Activated T-cell treated with anti-CD3 and anti-CD28 coated beads, Interleukin-2, amount 50 U/mL, for 48 hours (primary cell): ENCODE measurements at places on chromosomes 13 and 19.

DNA sequence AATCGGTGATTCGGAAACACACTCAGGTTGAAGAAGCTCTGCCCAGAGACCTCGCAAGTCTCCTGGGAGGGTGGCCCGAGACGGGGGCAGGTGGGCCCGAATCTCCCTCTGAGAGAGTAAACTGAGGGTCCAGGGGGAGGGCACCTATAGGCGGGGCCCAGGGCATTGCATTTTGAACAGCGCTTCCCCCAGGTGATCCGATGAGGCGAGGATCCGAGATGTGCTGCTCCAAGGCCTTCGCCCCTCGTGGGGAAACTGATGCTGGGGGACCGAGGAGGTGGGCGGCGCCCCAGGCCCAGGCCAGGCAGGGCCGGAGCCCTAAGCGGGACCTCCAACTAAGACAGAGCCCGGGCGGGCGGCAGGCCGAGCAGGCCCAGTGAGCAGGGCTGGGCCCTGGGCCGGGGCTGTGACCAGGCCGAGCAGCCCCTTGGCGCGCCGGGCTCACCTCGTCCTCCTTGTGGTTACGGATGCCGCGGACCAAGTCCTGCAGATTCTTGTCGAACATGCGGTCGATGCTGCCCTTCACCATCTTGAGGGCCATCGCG is 500 bp downstream of the AP3D1 start:
- DNase-seq: no peak

GRCh38 chr19:40442328-40443130 is 1.6 kb downstream of the SERTAD3 start:
- no peak for DNase-seq

- DNase-seq: no peak
These were observed 79.2 kb downstream of the IRS2 start for GRCh38 chr13:109707044-109707741.

GRCh38 chr19:40742477-40742876 is 7.8 kb downstream of the ACTMAP start:
- no peak for DNase-seq

DNA sequence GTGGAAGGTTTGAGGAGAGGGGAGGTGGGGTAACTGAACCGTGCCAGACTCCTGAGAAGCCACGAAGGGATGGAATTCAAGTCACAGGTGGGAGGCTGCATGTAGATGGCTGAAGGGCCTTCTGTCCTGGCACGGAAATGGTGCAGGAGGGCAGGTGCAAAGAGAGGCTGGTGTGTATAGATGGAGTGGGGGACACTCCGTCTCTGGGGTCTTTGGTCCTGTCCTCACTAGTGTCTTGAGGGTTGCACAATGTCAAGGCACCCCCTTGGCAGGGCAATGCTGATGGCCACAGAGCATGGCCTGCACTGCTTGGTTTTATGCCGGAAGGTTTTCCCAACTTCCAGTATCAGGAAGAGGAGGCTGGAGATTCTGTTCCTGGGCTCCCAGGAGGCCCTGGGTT is 82.7 kb upstream of the SIAH3 start:
- DNase-seq: no peak
